ENCODE measurements at places on chromosomes 12 and 14.

- no peak for DNase-seq
Observed at GRCh38 chr12:76219806-76220205, 128.4 kb downstream of the BBS10 start.

GRCh38 chr12:68932128-68932960 is 627 bp downstream of the CPM start:
- no peak for DNase-seq

- no peak for DNase-seq
Observed at GRCh38 chr12:26994109-26994508, 20.1 kb downstream of the TM7SF3 start.

GRCh38 chr12:93007544-93007943 is 78.4 kb upstream of the EEA1 start:
- no peak for DNase-seq

DNA sequence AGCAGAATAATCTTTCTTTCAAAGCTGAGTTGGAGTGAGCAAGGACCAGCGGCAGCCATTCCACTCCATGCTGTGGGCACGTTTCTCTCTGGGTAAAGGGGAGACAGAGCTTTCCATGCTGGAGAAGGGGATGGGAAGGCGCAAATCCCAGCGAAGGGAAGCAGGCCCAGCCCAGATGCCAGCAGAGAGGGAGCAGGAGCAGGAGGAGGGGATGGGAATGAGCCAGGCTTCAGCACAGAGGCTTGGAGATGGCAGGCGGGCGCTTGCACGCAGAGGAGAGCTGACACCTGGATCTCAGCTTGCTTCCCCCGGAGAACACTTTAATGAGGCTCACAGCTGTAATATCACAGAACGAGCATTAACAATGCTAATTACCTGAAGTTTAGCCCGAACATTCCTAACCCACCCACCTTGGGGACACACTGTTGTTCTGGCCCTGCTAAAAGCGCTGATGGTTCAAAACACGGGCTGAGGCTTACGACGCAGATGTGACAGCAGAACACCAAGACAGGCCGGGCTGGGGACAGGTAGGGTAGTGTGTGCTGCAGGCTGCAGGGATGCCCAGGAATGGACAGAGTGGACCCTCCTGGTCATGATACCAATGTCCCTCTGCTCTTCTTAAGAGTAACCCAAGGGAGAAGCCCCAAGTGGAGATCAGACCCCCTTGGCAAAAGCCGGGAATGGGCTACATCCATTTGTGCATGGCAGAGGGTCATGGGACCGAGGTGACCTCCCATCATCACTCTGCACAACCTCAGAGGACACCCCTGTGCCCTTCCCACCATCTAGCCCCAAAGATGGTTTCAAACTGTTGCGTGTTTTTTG is 288.6 kb downstream of the DPF3 start:
- DNase-seq, result no peak

DNA sequence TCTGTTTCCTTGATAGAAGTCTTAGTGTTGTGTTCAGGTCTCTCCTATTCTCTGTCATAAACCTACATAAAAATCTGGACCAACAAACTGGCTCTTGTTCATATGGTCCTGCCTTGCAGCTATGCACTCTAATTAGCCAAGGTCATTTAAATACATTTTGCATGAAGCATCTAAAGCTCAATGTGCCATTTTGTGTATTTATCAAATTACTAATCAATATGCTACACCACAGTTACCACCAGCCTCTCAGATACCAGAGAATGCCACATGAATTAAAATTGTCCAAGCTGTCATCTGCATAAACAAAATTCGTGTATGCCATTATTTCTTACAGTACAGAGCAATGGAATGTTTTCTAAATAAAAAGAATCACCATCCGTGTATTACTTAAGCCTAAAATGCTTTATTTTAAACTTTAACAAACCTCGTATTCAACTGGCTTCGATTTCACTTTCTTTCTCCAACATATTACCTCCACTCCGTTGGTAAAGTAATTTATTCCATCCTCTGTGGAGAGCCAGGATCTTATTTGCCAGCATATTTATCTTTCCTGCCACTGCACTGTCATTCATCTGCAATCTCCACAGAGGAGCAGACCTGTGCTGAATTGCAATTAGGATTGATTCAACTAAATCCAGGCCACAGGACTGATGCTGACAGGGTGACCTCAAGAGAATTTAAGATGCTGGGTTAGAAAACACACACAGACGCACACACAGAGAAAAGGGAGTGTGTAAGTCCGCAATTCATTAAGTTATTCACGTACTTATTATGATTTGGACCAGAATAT is 284.1 kb upstream of the FOXG1 start:
- no peak for DNase-seq

- no peak for DNase-seq
Observed at GRCh38 chr12:66775871-66776270, 97.0 kb upstream of the GRIP1 start.

GRCh38 chr14:42299692-42300091 is 693.0 kb downstream of the LRFN5 start:
- DNase-seq, result no peak

GRCh38 chr14:33567023-33567728 is 383.7 kb downstream of the EGLN3 start:
- no peak for DNase-seq

Measured in left ventricle myocardium inferior (tissue), 1 donor.